ENCODE measurements at places on chromosomes 1 and 21.

GRCh38 chr1:158809256-158809655 lies 21.9 kb upstream of the MNDA start:
- DNase-seq: no peak

DNA sequence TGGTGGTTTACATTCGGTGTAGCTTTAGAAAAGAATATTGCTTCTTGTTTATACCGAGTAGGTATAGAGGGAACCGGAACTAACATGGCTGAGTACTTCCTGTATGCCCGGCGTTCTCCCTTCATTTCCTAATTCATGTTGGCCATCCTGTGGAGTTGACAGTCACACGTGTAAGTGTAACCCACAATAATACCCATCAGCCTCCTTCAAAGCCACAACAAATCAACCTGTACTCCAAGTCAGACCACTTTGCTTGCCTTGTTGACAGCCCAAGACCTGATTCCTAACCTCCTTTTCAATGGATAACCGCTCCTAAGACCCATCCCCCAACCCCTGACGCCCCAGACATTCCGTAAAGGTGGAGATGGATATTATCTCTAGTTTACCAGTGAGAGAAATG lies 42.1 kb downstream of the UBE2U start:
- DNase-seq: no peak

DNA sequence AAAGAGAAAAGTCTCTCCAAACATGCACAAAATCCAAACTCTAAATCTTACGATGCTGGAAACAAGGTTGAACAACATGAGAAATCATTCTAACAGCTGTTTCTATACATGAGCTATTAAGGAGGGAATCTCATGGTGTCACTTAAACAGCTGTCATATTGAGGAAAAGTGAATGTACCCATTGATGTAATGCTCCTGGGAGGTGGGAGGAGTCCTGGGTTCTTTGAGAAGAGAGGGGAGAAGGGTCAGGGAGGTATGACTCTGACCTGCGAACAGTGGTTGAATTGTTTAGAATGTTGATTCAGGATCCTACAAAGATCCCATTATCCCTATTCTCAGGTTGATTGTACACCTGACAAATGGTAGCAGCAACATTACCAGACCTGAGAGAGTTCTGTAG lies 49.3 kb downstream of the ZC3H11B start:
- DNase-seq: no peak

- no peak for DNase-seq
Observed at GRCh38 chr1:51958824-51959223, 31.7 kb downstream of the RAB3B start.

- DNase-seq: no peak
Observed at GRCh38 chr1:2049718-2050431, at the start of gene PRKCZ. TSS of gene PRKCZ (plus strand) at chr1:2050411. CDS start at chr1:2050631, 220 bp downstream.
